ENCODE measurements at places on chromosomes 1 and 21.

- no peak for DNase-seq
These were observed 39.1 kb downstream of the DYRK1A start for GRCh38 chr21:37405629-37406028.

- no peak for DNase-seq
These were observed 504 bp downstream of the H6PD start for GRCh38 chr1:9235096-9235459.

GRCh38 chr1:231240531-231240882 lies 505 bp upstream of the GNPAT start:
- no peak for DNase-seq

GRCh38 chr1:216464489-216464888 lies 41.2 kb upstream of the USH2A start:
- DNase-seq: no peak

- DNase-seq: no peak
These were observed 52.3 kb downstream of the COL18A1 start for GRCh38 chr21:45457161-45457831.

DNA sequence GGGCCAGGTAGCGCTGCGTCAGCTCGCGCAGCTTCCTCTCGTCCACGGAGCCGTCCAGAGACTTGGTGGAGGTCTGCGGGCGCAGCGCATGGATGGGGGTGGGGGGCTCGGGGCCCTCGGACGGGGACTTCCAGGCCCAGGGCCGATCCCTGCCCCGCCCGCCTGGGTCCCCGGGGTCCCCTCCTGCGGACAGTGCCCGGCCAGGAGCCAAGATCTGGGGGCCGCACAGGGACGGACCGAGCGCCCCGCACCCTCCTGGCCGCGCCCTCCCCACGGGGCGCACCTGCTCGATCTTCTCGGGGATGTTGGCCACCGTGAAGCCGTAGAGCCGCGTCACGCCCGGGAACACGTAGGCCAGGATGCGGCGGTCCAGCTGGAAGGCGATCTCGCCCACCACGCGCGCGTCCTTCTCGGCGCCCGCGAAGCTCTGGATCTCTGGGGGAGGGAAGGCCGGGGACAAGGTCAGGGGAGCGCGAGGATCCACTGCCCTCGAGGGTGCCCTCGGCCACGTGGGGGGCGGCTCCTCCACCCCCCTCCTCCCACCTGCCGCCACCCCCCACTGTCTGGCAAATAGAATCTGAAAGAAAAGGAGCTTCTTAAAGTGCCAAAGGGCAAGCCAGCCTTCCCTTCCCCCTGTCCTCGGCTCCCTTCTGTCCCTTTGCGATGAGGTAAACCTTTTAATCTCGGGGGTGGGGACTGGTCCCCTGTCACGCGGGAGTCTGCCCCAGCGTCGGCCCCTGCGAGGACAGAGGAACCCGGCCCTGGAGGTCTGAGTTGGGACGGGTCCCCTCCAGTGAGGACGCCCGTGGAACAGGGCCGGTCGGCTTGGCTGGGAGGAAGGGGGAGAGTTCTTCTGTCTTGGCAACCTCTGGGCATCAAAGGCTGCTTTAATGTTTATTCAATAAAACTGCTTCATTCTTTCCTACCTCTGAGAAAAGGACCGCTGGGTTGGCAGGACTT lies 6.5 kb upstream of the FTCD start:
- DNase-seq: no peak

DNA sequence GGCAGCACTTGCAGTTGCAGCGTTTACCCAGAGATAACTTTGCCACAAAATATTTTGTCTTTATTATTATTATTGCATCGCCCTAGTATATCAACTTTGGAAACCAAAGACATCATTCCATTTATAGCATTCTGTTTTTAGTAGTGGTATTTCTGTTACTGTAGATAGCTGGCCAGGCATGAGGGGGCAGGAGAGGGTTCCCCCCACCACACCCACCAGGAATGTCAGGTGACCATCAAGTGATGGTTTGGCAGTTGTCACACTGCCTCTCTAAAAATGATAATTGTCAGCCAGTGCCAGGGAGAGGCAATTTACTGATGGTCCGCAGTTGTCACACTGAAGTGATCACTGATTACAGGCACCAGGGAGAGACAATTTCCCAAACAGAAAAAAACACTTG lies 135.6 kb downstream of the TSEN15 start:
- DNase-seq: no peak

DNA sequence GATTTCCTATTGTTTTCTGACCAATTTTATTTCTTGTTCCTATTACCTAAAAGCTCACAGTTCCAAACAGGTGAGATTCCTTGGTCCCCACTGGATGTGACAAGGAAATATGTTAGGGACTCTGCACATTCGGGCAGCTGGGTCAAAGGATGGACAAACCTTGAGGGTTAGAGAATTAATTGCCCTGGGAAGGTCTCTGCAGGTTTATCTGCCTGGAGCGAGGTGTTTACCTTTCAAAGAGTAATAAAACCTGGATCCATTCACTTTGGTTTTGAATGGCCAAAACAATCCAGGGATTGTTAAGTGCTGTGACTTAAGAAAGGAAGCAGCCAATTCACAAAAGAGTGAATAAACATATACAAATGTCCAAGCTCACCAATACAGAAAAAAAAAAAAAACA lies 33.6 kb upstream of the RAB4A start:
- DNase-seq: no peak

- DNase-seq: no peak
These were observed 48.1 kb downstream of the NGF start for GRCh38 chr1:115289940-115290339.

DNA sequence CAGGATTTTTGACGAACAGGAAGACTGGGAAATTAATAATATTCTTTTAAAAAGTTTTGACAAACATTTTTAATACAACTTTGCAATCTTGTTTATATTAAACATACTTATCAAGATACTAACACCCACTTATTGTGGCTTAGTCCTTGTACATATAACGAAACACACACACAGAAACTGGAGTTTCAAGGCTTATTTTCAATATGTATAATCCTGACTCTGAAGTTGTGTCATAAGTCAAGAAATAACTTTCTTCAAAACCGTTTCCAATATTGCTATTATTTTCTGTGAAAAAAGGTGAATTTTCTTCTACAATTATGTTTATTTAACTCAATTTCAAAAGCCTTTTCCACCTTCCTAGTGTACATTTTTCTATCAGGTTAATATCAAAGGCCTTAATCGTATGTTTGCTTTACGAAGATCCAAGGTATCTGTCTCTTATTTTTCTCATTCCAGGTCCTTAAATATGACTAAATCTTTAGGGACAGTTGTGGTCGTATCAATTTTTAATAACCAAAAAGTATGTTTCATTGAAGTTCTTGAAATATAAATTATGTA lies 1.8 kb downstream of the CDKN2C start:
- DNase-seq: no peak

GRCh38 chr1:230148768-230149469 lies 81.9 kb downstream of the GALNT2 start:
- no peak for DNase-seq

DNA sequence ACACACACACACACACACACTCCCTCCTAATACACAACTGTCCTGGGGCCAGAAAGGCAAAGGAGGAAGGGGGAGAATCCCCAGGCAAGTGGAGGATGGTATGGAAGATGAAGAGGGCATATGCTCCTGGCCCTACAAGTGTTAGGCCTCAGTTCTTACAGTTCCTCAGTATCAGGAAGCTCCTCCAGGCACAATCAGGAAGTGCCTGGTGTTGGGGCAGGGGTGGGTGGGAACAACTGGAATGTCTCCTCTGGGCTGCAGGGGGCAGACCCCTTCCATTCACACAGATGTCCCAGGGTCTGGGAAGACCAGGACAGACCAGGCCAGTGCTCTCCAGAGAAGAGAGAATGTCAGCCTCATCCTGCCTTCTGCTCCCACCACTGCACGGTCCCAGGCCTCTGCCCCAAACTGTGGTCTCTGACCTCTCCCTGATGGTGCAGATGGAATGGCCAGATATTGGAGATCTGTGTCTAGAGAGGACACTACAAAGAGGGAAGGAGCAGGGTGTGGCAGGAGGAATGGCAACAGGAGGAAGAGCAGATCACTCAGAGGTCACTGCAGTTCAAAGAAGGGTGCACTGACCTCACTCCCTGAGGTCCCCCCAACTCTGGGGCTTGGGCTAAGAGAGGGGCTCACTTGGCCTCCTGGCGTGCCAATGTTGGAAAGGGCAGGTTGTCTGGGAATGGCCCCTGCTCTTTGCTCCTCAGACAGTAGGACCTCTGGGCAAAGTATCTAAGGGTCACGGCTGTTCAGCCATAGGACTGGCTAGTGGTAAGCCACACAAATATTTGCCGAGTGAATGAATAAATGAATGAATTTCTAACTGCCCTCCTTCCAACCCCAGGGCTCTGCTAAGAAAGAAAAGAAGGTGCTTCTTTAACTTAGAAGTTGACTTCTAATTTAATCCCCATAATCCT lies 2.5 kb upstream of the DENND2D start:
- DNase-seq: no peak

- DNase-seq: no peak
These were observed 155.8 kb downstream of the RYR2 start for GRCh38 chr1:237197470-237198425.

DNA sequence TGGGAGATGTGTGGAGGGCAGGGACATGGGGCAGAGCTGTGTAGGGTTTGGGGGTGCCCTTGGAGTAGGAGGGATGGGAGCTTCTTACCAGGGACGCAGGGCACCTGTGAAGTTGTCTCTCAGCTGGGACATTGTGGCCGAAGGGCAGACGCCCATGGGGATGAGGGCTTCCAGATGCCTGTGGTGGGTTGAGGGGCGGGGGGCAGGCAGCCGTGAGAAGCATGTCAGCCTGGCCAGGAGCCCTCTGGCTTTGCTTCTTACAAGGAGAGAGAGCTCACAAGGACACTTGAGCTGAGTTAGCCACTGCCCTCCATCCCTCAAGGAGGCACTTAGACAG lies 8.5 kb downstream of the A3GALT2 start:
- DNase-seq: no peak

GRCh38 chr1:45348966-45349677 lies 8.9 kb upstream of the MUTYH start:
- no peak for DNase-seq

DNA sequence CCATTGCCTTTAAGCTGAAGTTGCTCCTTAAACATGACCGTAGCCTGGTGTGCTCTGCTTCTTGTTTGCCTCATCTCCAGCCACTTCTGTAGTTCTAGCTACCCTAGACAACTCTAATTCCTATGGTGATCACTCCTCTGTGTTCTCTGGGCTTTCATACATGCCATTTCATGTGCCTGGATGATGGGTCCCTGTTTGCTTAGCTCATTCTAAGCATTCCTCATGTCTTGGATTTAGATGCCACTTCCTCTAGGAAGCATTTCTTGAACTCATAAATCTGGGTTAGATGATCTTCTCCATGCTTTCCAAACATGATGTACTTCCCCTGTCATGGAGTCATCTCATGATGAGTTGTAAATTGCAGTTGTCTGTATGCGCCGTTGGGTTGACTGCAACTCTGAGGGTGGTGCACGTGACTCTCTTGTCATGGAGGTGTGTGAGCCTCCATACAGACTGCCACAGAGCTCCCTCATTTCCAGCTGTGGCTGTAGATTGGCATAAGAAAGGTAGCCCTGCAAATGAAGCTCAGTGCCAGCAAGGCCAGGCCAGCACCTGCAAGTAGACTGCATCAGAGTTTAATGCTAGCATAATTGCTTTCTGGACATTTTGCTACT lies 77.2 kb downstream of the LAMC1 start:
- DNase-seq: no peak

DNA sequence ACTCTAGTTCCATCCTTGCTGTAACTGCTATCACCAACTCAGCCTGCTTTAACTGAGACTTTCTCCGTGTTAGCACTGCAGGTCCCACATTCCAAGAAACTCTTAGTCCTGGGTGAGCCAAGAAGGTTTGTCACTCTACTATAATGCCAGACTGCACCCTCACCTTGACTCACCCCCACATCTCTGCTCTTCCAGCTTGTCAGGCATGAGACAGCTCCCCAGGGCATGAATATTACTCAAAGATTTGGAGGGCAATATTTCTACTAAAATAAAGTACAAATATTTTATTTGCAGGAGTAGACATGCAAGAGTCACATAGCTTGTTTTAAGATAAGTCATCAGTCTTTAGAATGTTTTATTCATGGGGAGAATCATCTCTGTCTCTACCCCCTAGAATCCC lies 110.2 kb downstream of the MATN1 start:
- DNase-seq: no peak

DNA sequence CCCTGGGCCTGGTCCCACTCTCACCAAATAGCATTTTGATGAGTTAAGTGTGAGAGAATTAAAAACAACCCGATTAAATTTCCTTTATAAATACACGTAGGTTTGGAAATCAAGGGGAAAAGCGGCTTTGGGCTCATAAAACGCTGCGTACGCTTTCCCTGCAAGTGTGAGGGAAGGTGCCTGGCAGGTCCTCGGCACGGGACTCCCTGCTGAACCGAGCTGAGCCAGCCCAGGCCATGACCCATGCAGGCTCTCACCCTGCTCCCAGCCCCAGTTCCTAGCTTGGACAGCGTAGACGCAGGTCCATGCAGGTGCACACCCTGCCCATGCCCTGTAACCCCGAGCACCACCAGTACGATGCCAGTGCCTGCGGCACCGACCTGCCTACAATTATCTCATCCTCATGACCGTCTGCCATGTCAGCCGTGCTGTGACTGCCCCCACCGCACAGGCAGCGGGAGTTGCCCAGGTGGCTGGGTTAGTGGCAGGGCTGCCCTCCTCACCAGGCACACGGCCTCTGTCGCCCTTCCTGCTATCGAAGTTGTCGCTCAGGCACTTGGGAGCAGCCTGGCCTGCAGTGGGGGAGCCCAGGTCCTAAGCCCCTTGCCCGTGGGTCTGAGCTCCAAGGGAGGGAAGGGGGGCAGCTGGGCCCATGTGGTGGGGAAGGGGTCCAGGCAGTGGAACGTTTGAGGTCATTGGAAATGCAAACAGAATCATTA lies 41.0 kb upstream of the ACTRT2 start:
- no peak for DNase-seq

- DNase-seq: no peak
These were observed 150.1 kb downstream of the PBX1 start for GRCh38 chr1:164709126-164709525.

GRCh38 chr1:227343727-227344551 lies 25.6 kb upstream of the CDC42BPA start:
- no peak for DNase-seq

DNA sequence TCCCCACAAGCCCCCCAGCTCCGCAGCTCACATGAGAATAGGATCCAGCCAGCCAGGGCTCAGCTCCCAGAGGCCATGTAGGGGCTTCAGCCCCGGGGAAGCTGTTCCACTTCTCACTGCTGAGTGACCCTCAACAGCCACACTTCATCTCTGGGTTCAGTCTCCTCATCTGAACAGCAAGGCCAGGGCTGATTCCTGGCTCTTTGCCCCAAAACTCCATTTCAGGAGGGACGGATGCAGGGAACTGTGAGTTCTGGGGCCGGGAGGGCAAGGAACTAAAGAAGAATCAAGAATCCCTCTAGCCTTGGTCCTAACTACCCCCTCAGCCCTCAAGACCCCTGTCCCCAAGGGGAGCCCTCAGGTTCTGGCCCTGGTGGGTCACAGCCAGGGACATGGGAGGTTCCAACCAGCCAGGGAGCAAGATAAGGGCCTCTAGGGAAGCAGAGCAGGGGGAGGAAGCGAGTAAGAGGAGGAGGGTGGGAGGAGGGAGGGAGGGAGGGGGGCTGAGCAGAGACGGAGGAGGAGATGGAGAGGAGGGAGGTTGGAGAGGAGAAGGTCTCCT lies 13.1 kb downstream of the SDC3 start:
- no peak for DNase-seq

GRCh38 chr1:91699339-91699974 lies 186.5 kb downstream of the TGFBR3 start:
- no peak for DNase-seq

All from stimulated activated CD4-positive, alpha-beta T cell treated with anti-CD3 and anti-CD28 coated beads, Interleukin-1b, Interleukin-23, amount 100 ng/mL, for 48 hours (primary cell).